Stimulated activated CD8-positive, alpha-beta memory T cell treated with anti-CD3 and anti-CD28 coated beads, Interleukin-7, amount 100 ng/mL, for 48 hours (primary cell): ENCODE measurements at places on chromosomes 3 and 15.

DNA sequence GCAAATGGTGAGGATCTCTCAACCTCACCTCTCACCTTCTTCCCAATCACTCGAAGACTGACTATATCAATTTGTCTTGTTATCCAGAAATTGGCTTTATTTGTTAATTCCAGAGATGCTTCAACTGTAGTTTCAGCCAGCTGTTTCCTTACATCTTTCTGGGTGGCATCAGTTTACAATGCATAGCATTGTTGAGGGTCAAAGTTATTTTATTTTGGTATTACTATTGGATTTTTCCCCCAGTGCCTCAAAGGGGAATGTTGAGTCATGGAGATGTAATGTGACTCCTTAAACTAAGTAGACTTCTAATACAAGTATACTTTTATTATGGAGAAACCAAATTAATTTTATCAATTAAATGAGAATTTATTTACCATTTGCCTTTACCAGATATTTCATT is 351.6 kb downstream of the TIGIT start:
- DNase-seq, result no peak

GRCh38 chr3:27633224-27633545 is 88.9 kb downstream of the EOMES start:
- DNase-seq, result no peak

- no peak for DNase-seq
These were observed 908.1 kb downstream of the DIPK2A start for GRCh38 chr3:144879701-144880100.

GRCh38 chr3:118332699-118333098 is 701.9 kb downstream of the IGSF11 start:
- DNase-seq, result no peak

DNA sequence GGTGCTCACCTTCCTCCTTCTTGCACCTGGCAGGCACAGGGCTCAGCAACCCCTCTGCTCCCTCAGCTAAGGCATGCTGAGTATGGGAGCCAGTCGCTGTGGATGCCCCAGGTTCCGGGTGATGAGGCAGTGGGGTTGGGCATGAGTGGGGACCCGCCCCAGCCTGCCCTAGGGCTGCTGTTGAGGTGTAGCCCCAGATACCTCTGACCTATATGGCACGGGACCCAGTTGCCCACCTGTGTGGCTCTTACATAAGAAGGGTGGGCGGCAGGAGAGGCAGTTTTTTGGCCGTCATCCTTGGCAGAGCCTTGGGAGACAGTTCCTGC is 21.0 kb downstream of the ACSBG1 start:
- no peak for DNase-seq

GRCh38 chr3:190502946-190503345 is 10.9 kb upstream of the IL1RAP start:
- DNase-seq, result no peak

- no peak for DNase-seq
These were observed 41.1 kb upstream of the MYZAP start for GRCh38 chr15:57550640-57551039.

GRCh38 chr3:157040456-157040855 is 119.5 kb downstream of the CCNL1 start:
- DNase-seq, result no peak

GRCh38 chr15:27234593-27234992 is 263.6 kb downstream of the GABRG3 start:
- DNase-seq, result no peak

- DNase-seq, result no peak
These were observed 3.1 kb downstream of the PRRT3 start for GRCh38 chr3:9949115-9949514.

DNA sequence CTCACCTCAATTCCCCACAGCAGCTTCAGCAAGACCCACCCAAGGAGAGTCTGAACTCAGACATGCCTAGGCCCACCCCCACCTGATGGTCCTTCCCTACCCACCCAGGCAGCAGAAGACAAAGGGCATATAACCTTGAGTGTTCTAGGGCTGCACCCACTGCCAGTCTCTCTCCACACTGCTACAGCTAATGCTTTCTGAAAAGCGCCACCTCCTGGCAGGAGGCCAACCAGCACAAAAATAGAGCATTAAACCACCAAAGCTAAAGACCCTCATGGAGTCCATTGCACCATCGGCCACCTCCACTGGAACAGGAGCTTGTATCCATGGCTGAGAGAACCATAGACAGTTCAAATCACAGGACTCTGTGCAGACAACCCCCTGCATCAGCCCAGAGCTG is 11.3 kb upstream of the RPL39L start:
- DNase-seq, result peak; percentile 51

GRCh38 chr3:49732597-49732996 is 8.8 kb upstream of the GMPPB start:
- no peak for DNase-seq

- DNase-seq, result no peak
These were observed 86.4 kb upstream of the ARRDC4 start for GRCh38 chr15:97874139-97874538.

- DNase-seq, result no peak
These were observed 4.3 kb downstream of the SUCLG2 start for GRCh38 chr3:67650084-67650483.
